ENCODE measurements at places on chromosomes 1 and 21.

DNA sequence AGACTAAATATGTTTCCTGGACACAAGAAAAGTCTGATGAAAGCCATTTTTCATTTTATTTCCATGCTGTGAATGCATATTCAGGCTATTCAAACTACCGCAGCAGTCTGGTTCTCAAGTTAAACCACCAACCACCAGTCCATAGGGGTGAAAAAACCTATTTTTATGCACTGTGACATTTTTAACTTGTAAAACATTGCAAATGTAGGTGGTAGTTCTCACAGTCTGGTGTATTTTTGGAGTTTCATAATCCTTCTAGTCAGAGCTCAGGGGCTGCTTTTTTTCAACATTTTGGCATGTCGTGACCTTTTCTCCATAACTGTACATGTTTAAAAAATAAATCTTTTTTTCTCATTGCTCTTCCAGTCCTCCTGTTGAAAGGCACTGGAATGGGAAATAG lies 907.6 kb upstream of the ADGRL2 start:
- DNase-seq, result no peak

GRCh38 chr21:42093991-42094421 lies 22.9 kb downstream of the UMODL1 start:
- peak; percentile 91 for DNase-seq

DNA sequence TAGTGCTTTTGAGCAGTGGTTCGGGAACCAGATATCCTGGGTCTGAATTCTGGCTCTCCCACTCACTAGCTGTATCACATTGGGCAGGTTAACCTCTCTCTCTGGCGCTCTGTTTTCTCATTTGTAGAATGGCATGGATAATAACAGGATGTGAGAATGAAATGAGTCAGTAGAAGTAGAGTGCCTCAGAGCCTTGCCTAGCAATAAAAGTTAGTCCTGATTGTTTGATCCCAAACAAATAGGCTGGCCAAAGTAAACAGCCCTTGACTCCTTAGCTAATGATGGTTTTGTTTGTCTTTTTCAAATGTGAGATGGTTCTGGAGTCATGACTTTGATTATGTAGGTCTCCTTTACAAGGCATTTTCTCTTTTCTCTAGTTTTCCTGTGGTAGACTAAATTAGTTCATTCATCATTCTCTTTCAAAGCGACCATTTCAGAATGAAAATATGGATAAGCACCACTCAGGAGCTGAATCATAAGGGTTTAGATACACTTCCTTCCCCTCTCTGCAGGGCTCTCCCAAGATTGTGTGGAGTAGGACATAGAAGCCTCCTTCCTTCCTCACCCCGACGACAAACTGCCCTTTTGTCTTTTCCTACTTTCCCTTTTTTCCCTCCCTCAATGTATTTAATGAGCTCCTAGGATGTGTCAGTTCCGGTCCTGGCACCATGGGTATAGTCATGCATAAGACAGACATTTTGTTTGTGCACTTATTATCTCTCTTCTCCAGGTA lies 23.1 kb downstream of the KIAA0040 start:
- DNase-seq, result no peak

GRCh38 chr21:44405948-44406872 lies 49.1 kb upstream of the LRRC3 start:
- peak; percentile 36 for DNase-seq

GRCh38 chr21:32940079-32941014 lies 85.4 kb upstream of the OLIG2 start:
- DNase-seq, result peak; percentile 46

DNA sequence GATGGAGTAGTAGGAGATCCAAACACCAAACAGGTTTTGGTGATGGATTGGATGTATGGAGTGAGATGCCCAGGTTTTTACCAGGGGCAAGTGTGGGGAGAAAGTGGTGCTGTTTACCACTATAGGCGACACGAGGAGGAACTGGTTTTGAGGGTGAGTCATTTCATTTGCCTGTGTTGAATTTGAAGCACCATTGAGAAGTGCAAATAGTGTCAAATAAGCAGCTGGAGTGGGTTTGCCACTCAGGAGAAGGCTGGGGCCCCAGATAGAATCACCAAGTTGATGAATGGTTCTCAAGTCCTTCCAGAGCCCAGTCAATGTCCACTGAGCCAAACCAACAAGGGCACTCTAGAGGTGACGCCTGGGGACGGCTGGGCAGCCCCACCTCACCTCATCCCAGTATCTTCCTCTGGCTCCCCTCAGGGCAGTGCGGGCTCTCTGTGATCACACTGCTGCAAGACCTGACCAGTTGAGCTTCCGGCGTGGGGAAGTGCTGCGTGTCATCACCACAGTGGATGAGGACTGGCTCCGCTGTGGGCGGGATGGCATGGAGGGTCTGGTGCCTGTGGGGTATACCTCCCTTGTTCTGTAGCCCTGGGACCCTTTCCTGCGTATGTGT lies 9.4 kb downstream of the RUSC1 start:
- DNase-seq, result peak; percentile 13

GRCh38 chr1:94608142-94608851 lies 66.7 kb upstream of the F3 start:
- DNase-seq, result no peak

DNA sequence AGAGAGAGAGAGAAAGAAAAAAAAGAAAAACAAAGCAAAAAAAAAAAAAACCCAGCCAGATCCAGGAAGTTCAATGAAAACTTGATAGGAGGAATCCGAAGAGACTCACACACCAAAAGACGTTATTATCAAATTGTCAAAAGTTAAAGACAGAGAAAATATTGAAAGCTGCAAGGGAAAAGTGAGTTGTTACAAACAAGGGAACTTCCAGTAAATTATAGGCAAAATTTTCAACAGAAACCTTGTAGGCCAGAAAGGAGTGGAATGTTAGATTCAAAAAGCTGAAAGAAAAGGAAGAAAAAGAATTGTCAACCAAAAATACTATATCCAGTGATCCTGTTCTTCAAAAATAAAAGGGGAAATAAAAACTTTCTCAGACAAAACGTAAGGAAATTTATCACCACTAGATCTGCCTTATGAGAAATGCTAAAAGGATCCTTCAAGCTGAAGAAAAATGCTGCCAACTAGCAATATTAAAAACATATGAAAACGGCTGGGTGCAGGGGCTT lies 23.6 kb downstream of the ERO1B start:
- no peak for DNase-seq

DNA sequence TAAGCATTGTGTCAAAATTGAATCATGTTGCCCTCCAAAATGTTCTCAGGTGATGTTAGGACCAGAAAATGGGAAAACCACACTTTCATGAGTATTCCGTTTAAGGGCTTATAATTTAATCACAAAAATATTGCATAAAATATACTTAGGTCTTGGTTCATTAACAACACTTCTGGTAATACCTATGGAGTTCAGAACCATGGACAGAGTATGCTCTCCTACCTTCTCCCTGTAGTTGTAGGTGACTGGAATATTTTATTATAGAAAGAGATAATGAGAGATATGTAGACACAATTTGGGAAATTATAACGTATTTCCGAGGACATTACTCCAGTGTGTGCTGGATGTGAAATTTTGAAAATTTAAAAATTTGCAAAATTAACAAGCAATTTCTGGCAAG lies 232.5 kb downstream of the NCAM2 start:
- peak; percentile 7 for DNase-seq

GRCh38 chr21:16842696-16843035 lies 670.2 kb upstream of the CXADR start:
- no peak for DNase-seq

DNA sequence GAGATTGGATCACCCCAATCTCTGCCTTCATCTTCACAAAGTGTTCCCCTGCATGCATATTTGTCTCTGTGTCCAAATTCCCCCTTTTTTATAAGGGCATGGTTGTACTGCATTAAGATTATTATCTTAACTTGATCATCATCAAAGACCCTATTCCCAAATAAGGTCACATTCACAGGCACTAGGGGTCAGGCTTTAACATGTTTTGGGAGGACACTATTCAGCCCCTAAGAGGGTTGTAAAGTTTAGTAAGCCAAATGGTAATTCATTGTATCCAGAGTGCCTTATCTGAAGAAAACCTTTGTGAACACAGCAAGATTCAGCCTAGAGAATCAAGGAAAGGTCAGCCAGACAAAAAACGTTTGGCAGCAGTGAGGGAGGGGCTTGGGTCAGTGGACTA lies 317.6 kb upstream of the PLD5 start:
- no peak for DNase-seq

DNA sequence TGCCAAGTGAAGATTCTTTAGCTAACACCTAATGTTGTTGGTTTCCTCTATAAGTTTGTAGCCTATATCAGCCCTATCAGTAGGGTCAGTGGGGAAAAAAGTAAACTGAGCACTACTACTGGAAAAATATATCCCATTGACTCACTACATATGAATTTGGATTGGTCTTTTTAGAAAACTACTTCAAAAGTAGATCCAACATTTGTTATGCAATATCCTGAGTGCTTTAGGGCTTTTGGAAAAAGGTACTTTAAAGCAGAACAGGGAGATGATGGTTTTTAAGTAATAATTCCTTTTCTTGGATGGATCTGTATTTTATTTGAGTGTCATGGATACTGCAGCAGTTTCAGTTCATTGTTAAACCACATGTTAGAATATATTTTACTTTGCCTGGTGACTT lies 7.1 kb downstream of the C1orf21 start:
- DNase-seq, result peak; percentile 30

- DNase-seq, result no peak
Measured at GRCh38 chr1:76989976-76990375, 122.7 kb downstream of the ST6GALNAC5 start.

DNA sequence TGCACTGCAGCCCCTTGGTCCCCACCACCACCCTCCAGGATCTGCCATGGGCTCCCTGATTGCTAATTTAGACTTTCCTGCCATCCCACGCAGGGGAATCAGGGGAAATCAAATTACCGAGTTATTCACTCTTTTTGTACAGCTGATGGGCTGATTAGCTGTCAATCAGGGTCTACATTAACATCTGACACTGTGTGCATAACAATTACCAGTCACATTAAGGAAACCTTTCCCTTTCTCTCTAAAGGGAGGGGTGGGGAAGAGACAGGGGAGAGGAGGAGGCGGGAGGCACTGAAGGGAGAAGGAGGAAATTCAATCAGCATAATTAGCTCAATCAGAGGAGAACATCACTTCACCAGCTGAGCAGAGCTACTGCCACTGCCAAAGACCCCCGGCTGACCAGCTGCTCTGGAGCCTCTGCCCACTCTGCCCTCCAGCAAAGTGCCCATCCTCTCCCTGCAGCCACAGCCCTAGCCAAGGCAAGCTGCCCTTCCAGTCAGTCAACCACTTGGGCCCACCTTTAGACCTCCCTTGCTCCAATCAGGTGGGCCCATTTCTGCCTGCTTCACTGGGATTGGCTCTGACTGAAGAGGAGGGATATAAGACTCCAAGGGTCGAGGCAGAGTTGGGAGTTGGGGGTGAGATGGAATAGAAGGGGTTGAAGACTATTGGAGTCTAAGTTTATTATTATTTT lies 199.3 kb upstream of the ZC3H12A start:
- DNase-seq, result no peak

DNA sequence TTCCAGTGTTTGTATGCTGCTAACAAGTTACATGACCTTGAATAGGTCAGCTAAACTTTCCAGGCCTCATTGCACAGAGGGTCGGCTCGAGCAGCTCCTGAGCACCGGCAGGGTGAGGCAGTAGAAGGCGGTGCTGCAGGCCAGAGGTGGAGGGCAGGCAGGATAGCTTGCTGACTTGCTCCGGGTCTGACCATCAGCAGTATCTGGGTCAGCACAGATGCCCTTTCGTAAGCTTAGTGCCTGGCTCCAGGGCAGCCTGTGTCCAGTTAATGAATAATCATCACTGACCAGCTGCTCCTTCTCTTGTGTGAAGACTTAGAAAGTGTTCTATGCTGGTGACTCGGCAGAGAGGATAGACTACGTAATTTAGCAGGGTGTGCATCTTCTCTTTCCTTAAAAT lies 6.9 kb downstream of the MAPKAPK2 start:
- no peak for DNase-seq

- DNase-seq, result no peak
Measured at GRCh38 chr1:181174861-181175260, 86.4 kb downstream of the IER5 start.

DNA sequence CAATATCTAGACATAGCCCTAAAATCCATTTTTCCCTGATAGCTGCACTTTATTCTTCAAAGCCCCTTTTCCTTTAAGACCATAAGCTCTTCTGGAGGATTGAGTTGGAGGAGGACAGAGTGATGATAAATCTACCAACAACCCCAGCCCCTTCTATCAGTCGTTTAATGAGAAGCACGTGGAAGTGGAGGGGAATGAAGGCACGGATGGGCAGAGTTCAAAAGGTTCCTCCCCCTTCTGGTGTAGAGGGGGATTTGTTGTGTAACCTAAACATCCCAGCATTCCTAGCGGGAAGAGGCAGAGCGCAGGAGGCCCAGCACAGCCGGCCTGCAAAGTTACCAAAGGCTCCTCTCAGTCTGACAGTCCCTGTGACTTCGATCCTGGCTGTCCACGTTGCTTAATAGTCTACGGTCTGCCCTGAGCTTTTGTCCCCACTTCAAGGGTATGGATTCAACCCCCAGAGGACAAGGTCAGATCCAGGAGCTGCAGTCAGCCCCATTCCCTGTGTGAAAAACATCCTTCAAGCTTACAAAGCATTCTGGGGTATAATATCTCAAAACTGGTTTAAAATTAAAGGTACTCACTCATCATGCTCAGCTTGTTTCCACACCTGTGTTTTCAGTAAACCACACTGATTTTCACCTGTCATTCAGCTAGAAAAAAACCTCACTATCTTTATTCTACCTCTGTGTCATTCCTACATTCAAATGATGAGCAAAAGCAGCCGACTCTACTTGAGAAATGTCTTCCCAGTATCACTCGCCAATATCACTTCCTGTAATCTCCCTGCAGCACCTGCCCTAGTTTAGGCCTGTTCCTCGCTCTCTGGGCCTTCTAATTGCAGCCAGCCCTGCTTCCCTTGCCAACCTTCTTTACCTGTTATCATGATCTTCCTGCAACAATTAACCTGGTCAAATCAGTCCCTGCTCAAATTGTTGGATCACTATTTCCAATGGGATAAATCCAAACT lies 117.9 kb downstream of the PLPP3 start:
- DNase-seq, result no peak

- DNase-seq, result no peak
Measured at GRCh38 chr1:62800281-62800680, 16.3 kb downstream of the ATG4C start.

GRCh38 chr21:16540966-16541727 lies 811.4 kb downstream of the USP25 start:
- DNase-seq, result peak; percentile 45

All from iris pigment epithelial cell (primary cell).